ENCODE measurements at places on chromosomes 5 and 9.

GRCh38 chr9:2453701-2454100, 167.9 kb upstream of the VLDLR start:
- no peak for DNase-seq

DNA sequence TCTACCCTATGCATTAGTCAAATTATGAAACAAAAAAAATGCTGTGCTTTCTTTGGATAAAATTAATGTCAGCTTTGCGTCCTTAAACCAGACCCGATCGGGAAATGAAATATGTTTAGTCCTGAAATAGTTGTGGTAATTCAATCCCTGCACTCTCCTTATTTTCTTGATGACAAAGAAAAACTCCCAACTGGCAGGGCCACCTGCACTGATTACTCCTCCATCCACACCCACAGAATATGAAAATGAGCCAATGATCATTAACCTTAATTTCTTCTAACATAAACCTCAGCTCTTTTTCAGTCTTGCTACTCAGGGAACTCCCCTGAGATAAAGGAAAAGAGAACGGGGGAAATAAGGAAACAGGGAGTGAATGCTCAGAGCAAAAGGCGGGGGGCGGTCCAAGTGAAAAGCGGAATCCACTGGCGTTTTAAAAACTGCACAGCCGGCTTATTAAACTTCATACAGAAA, 245.3 kb downstream of the BNC2 start:
- DNase-seq: no peak

- DNase-seq: no peak
Observed at GRCh38 chr9:10678010-10678409, 65.2 kb upstream of the PTPRD start.

- DNase-seq: no peak
Observed at GRCh38 chr5:2779459-2779858, 28.0 kb upstream of the IRX2 start.

GRCh38 chr9:78296201-78296892, 578 bp upstream of the PSAT1 start:
- peak; percentile 50 for DNase-seq

DNA sequence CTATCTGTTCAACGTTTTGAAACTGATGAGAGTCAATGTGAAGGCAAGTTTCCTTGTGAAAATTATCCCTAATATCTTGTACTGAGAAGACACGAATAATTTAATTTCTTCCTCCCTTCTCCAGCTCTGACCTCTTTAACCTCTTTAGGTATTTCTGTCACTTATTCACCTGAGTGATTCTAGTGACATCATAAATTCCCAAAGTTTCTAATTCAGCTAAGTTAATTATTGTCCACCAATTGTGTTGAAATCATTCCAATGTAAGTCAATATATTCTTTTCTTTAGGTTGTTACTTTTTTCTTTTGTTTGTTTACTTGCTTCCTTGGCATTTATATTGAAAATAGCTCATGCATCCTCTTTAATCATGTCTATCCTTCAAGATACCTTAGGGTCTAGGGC, 143.8 kb downstream of the PAPPA start:
- no peak for DNase-seq

- DNase-seq: no peak
Observed at GRCh38 chr9:121310571-121310970, 42.6 kb downstream of the GSN start.

DNA sequence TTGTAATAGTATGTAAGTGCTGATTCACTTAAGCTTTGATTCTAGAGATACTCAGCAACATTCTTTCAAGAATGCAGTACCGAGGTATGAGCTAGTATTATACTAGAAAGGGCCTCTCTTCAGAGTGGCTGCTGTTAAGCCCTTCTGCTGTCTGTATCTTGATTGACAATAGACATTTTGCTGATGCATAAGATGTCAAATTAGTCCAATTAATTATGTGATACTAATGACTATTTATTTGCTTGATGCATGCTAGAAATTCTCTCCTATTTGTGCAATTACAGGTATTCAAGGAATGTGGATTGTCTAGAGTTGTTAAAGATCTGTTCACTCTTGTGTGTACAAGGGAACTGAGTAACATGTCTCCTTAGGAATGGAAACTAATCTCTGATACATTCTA, 92.3 kb upstream of the PTGER4 start:
- DNase-seq: no peak

- DNase-seq: no peak
Observed at GRCh38 chr5:128052780-128053179, 30.8 kb upstream of the SLC12A2 start.

GRCh38 chr9:27925815-27926214, 352.5 kb upstream of the C9orf72 start:
- DNase-seq: no peak

GRCh38 chr9:110606179-110606790, 26.7 kb upstream of the SVEP1 start:
- DNase-seq: no peak

- DNase-seq: no peak
Observed at GRCh38 chr5:15610216-15610615, 110.2 kb downstream of the FBXL7 start.

DNA sequence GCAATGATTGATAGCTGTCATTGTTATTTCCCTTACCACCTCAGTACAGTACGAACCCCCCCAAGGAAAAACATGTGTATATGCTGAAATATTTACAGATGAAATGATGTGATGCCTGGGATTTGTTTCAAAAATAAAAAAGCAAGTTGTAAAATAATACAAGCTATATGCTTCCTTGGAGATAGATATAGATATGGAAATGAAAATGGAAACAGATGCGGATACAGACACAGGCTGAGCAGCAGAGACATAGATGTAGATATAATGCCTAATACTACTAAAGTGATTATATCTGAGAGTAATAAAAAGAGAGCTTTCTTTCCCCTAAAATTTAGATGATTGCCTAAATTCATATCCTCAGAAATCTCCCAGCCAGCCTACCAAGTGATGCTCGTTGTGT, 127.5 kb upstream of the TNPO1 start:
- DNase-seq: no peak

DNA sequence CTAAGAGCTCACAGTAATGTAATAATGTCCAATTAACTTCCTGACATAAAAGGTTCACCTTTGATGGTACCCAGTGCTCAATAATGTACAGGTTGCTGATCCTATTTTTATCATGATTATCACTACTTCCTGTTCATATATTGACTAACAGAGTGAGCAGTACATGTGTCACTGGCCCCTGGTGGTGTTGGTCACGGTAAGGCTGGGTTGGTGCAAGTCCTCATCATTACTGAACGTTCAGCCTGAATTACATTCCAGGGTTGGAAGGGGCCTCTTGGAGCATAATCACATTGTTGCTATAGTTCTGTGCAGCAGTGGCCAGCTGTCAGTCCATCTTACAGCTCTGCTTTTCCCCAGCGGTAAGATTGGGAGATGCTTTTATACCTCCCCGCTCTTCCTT, 24.2 kb upstream of the CKMT2 start:
- no peak for DNase-seq

DNA sequence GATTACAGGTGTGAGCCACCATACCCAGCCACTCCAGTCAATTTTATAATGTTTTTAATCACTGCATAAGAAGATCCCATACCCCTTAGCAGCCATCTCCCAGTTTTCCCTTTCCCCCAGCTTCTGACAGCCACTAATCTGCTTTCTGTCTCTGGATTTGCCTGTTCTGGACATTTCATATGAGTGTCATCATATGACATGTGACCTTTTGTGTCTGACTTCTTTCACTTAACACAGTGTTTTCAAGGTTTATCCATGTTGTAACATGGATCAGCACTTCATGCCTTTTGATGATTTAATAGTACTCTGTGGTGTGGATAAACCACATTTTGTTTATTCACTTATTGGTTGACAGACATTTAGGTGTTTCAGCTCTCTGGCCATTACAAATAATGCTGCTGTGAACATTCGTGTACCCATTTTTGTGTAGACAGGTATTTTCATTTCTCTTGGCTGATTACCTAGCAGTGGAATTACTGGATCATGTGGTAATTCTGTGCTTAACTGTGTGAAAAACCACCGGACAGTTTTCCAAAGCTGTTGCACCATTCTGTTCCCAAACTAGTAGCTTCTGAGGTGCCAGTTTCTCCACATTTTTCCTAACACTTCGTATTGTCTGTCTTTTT, 8.6 kb downstream of the SUSD3 start:
- DNase-seq: no peak

GRCh38 chr5:172528440-172528839, 74.1 kb upstream of the SH3PXD2B start:
- DNase-seq: no peak

GRCh38 chr9:94554439-94555331, at the start of gene PCAT7:
PCAT7 (plus strand) TSS chr9:94555083.
- DNase-seq: no peak

DNA sequence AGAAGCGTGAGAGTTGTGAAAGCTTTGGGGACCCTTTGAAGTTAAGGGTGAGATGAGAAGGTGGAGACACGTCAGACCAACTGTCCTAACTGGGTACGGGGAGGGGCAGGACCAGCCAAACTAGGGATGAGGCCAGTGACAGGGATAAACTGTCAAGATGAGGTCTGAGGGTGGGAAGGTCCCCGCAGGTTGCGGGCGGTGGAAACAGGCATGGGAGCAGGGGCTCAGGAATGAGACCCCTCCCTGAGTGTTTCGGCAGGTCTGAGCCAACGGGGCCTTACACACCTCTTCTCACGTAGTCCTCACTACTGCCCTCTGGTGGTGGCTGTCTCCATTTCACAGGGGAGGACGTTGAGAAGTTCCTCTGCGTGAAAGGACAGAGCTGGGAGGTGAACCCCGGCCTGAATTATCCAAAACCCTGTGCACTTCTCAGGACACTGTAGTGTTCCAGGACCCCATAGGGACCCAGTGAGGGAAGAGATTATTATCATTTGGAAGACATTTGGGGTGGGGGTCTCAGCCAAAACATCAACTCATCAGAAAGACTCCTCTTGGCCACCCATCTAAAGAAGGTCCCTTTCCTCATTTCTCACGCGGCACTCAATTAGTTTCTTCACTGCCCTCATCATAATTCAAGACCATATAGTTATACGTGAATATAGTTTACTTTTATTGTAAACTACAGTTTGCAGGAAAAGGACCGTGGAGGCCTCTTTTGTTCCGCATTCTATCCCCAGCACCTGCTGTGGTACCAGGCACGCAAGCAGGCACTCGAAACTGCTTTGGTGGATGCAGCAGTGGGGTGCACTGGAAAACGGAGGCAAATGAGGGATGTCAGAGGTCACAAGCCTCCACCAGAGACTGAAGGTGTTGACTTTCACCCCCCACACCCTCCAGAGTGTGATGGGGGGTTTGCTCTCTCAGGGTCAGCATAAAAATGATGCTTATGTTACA, 21.7 kb upstream of the NANS start:
- DNase-seq: peak; percentile 96

DNA sequence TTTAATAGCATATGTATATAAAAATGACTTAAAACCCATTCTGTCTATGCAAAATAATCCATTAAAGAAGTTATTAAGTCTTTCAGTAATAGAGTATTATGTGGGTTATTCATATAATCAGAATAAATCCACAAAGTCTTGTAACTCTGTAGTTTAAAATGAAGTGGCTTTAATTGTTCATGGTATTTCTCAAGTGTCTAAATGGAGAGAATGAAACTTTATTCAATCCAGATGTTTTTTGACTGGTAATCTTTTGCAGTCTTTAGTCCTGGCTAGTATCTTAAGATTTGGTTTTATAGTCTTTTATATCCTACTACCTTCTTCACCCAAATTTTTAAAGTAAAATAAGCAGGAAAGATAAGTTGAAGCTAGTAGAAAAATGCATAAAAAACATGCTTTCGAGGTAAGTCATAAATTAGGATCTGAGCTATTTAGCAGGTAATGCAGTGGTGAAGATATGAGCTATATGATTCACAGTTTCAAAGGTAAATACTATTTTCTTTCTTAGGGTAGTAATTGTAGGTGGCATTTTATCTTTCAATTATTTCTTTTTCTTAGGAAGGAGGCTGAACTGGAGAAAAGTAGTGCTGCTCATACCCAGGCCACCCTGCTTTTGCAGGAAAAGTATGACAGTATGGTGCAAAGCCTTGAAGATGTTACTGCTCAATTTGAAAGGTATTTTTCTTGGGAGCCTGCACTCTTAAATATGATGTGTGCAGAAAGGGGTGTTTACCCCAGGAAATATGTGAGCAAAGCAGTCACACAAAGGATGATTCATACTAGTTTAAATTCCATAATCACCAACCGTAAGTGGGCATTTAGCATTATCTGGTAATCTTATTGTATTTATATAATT, 17.9 kb downstream of the HMMR start:
- DNase-seq: no peak

- no peak for DNase-seq
Observed at GRCh38 chr5:163310997-163311396, 126.4 kb upstream of the CCNG1 start.

DNA sequence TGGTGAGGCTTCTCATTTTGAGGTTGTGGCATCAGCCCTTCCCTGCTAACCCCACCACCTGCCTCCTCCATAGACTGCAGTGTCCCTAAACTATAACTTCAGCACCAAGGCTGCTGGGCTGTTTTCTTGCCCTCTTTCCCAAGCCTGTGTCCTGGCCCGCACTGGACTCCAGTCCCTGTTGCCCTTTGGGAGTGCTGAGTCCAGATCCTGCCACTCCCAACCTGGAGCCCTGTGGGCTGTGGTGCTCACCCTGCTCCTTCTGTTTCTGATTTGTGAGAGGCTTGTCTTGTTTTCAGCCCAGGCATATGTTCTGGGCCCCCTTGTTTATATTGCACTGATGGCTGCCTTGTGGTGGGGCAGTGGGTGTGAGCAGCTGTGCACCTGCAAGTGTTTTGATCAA, 39.7 kb upstream of the RNU6ATAC start:
- DNase-seq: no peak

GRCh38 chr5:80216096-80216495, 39.8 kb downstream of the SERINC5 start:
- DNase-seq: no peak

DNA sequence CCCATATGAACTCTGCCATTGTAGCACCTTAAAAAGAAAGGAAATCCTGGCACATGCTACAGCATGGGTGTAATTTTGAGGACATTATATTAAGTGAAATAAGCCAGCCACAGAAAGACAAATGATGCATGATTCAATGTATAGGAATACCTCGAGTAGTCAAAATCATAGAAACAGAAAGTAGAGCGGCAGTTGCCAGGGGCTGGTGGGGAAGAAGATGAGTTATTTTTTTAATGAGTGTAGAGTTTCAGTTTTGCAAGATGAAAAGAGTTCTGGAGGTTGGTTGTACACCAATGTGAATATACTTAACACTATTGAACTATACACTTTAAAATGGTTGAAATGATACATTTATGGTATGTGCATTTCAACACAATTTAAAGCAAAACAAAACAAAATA, 133.0 kb downstream of the ZDHHC21 start:
- DNase-seq: no peak

- no peak for DNase-seq
Observed at GRCh38 chr9:974996-975739, 1.3 kb upstream of the DMRT3 start.

DNA sequence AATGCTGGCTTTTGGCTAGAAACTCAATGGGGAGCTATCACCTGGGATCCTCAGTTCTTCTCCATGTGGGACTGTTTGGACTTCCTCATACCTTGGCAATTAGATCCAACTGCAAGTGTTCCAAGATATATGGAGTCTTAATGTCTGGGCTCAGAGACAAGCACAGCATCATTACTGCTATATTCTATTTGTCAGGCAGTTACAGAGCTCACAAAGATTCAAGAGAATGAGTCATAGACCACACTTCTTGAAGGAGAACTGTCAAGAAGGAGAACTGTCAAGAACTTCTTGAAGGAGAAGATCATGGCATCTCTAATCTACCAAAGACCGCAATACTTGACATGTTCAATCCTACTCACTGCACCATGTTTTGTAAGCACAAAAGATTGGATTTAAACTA, 106.8 kb upstream of the NREP start:
- no peak for DNase-seq

Measured in activated CD4-positive, alpha-beta T cell treated with anti-CD3 and anti-CD28 coated beads for 4 hours (primary cell).